ENCODE measurements at places on chromosomes 13 and 19.

DNA sequence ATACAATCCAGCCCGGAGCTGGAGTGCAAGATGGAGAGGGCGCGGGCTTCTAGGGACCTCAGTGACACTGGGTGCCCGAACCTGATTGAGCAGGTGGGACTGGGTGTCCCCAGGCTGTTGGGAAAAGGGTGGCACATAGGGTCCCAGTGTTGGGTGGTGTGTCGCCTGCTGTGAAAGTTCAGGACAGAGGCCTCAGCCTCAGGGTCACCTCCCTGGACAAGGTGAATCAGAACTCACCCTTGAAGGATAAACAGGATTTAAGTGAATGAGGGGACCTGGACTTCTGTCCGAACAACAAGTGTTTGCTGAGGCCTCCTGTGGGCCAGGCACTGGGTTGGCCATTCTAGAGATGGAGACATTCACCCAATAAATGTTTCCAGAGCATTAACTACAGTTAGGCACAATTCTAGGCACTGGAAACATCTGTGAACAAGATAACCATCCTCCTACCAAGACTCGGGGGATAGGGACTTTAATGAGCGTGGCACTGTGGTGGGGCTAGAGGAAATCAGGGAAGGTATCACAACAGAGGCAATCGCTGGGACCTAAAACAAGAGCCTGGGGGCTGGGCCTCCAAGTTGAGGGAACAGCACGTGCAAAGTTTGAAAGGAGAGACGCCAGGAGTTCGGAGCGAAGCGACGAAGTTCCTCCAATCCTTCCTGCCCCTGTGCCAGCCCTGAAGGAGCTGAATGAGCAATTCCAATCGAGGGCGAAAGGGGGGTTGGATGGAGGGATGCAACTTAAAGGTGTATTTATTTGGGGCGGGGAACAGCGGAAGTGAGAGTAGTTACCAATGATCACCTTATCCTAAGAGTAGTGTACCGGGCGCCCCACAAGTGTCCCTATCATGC, 921 bp upstream of the POLD1 start:
- DNase-seq: no peak

DNA sequence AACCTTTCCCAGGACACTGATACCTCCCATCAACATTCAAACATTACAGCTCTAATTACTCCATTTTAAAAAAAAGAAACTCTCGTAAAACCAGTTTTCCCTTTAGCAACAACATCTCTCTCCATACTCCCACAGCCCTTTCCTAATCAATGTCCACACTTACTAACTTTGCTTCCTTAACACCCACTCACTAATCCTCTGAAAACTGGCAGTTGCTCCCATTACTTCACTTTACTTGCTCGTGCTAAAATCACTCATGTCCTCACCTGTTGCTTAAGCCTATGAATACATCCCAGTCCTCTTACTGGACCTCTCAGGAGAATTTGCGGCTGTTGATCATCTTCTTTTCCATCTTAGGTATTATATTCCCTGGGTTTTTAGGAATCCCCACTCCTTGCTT, 44.8 kb downstream of the RBM26 start:
- DNase-seq: no peak

DNA sequence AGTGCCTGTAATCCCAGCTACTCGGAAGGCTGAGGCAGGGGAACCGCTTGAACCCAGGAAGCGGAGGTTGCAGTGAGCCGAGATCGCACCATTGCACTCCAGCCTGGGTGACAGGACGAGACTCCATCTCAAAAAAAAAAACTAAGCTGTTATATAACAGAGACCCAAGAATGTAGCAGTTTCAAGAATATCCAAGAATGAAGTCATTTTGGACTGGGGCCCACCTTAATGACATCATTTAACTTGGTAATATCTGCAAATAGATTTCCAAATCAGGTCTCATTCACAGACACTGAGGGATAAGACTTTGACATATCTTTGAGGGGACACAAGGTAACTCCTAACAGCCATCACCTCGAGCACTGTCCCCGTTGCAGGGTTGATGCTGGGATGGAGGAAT, 36.5 kb upstream of the MRI1 start:
- no peak for DNase-seq

- no peak for DNase-seq
These were observed 223.1 kb downstream of the MZT1 start for GRCh38 chr13:72504131-72504841.

GRCh38 chr19:29878973-29879654, 62.9 kb upstream of the URI1 start:
- DNase-seq: no peak

DNA sequence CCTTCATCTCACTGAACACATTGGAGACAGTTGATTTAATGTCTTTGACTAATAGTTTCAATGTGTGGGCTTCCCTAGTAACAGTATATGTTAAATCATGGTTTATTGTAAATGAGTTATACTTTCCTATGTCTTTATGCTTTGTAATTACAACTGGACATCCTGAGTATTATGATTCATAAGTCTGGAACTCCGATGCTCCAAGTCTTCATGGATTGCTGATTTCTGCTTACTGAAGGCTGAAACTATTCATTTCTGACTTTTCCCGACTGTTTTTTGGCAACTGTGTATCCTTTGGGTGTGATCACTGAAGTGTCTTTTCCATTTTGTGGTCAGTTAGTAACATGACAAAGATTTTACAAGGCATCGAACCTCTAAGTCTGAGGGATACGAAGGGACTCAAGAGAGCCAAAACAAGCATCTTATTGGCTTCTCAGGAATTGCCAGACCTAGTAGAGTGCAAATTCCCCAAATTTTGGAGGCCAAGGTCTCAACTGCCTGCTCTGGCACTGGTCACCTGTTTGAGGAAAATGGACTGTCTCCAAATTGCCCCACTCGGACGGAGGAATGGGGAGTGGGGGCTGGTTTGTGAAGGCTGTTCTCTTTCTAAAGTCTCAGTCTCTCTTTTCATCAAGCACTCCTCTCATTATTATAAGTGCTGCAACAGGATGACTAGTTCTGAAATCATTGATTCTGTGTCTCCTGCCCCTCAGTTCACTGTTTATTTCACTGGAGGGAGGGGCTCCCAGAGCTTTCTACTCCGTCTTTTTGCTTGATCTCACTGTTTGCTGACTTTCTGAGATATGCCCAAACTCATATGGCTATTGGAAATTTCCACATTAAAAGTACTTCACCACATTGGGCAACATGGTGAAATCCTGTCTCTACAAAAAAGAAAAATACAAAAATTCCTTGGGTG, 20.2 kb upstream of the CD70 start:
- DNase-seq: no peak

DNA sequence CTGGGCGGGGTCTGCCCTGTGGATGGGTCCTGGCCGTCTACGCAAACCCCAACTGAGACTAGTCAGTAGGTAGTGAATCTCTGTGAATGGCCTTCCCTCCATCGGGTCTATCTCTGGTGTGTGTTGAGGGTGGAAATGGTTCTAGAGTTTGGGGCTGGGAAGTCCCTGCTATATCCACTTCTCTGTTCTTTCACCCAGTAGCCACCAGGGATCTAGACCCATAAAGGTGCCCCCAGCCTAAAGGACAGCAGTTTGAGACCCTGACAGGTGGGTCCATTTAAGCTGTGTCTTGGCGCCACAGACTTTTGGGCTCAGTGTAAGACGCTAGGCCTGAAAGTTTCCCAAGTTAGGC, 57.7 kb downstream of the ZNF568 start:
- no peak for DNase-seq

- DNase-seq: no peak
These were observed 42.9 kb downstream of the CAB39L start for GRCh38 chr13:49400755-49401659.

DNA sequence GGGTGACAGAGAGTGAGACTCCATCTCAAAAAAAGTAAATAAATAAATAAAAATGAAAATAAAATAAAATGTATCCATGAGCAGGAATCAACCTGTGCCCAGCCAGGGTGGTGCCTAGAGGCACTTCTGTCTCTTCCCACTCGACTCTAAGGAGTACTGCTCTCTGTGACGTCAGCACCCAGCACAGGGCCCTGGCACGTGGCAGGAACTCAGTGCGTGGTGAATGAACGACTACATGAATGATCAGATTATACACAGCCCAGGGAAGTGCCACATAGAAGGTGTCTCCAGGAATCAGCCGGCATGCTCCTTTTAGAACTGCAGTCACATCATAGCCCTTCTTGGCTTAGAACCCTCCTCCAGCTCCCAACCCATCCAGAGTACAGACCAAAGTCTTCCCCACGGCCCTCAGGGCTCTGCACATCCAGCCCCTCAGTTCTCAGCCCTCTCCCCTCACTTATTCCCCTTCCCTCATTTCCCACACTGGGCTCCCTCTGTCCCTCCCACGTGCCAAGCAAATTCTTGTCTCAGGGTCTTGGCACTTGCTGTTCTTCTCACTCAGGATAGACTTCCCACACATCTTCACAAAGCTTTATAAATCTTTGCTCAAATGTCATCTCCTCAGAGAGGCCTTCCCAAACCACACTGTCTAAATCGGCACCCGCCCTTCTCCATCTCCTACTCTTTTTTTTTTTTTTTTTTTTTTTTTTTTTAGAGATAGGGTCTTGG, 4.2 kb downstream of the CLIP3 start:
- DNase-seq: no peak

DNA sequence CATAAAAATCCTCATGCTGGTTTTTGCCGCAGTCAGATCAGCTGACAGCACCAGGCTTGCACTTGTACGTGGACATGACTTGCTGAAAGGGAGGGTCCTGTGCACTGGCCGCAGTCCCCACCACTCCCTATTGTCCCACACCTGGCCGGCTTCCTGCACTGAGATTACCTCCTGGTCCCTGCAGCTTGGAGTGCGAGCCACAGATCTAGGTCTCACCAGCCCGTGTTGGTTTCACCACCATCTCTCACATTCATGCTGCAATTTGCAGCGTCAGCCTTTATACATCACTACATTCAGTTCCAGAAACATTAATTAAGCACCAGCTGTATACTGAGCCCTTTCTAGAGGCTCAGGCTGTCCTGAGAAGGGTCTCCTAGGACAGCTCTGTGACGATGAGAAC, 15.0 kb upstream of the CD22 start:
- DNase-seq: no peak

DNA sequence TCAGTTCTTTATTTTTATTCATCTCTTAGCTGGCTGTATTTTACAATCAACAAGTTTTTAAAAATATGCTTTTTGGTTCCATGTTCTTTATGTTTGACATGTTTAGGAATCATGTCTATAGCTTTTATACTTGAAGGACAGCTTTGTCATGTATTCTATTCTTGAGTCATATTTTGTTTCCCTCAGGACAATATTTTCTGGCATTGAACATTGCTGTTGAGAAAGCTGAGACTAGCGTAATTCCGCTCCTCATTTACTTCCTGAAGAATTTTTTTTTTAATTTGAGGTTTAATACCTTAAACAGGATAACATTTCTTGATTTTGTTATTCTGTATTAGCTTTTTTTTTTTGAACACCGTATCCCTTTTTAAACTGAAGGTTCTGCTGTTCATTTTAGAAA, 53.2 kb downstream of the RB1 start:
- DNase-seq: no peak

DNA sequence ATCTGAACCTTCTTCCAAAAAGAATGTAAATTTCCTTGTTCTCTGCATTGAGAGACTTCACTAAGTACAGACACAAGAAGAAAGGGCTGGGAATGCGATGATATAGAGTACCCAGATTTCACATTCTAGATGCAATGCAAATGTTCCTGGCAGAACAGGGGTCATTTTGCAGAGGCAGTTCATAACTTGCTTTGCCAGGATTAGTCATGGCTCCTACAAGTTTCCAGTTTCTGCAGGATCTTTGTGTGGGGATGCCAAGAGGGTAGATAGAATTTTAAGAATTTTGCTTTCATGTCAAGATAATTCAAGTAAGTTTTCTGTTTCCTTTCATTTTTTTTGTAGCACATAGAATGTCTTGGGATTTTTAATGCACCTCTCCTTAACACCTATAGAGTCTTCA, 181.2 kb downstream of the FGF9 start:
- DNase-seq: no peak

DNA sequence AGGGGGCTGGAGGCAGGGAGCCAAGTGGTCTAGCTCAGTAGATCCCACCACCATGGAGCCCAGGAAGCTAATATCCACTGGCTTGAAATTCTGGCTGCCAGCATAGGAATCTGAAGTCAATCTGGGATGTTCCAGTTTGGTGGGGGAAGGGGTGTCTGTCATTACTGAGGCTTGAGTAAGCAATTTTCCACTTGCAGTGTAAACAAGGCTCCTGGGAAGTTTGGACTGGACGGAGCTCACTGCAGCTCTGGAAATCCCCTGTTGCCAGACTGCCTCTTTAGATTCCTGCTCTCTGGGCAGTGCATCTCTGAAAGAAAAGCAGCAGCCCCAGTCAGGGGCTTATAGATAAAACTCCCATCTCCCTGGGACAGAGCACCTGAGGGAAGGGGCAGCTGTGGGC, 349.2 kb upstream of the KLHL1 start:
- DNase-seq: no peak

GRCh38 chr13:107969546-107969945, 245.8 kb downstream of the LIG4 start:
- DNase-seq: no peak

DNA sequence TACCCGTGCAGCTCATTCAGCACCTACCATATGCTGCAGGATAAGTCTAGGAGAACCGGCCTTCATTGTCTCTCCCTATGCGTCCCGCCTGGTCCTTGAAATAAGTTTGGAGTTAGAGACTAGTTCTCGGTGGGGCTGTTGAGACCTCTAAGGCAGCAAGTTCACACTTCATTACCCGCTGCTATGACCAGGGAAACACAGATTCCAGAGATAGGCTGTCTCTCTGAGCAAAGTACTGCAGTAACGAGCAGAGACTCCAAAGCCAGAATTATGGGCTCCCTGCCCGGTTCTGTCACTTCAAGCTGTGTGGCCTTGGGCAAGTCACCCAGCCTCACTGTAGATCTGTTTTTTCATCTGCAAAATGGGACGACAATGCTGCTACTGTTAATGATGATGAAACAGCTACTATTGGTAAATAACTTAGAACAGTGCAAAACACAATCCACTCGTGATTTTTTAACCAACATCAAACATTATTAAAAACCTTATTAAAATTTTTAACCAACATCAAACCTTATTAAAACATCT, 184.1 kb downstream of the USP12 start:
- no peak for DNase-seq

- no peak for DNase-seq
These were observed 21.0 kb downstream of the RFX1 start for GRCh38 chr19:13984875-13985741.

GRCh38 chr13:76330761-76331160, 555.4 kb downstream of the KCTD12 start:
- no peak for DNase-seq

GRCh38 chr13:102724923-102725322, 30.1 kb upstream of the METTL21C start:
- DNase-seq: no peak

- no peak for DNase-seq
These were observed 801.9 kb upstream of the SLITRK1 start for GRCh38 chr13:84684048-84684662.

DNA sequence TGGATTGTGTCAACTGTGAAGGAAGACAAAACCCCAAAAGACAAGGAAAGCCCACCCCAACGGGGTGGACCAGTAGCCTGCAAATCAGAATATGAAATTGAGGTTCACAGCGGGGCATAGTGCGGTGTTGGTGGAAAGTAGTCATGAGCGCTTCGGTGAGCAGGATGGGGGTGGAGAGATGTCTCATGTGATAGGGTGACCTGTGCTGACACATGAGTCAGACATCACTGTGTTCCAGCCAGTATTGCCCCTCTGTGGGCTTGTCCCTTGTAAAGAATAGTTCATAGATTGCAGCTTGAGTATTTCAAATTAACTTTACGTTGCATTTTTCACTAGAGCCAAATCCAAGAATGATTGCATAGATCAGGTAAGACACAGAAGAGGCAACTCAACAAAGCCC, 7.3 kb downstream of the ZNF69 start:
- no peak for DNase-seq

Measured in stimulated activated CD4-positive, alpha-beta T cell treated with anti-CD3 and anti-CD28 coated beads, Interleukin-15, amount 100 ng/mL, for 48 hours (primary cell).